ENCODE measurements at places on chromosomes 7 and 10.

- peak; percentile 46 for DNase-seq
Observed at GRCh38 chr7:129950191-129950932, 2.4 kb downstream of the UBE2H start.

DNA sequence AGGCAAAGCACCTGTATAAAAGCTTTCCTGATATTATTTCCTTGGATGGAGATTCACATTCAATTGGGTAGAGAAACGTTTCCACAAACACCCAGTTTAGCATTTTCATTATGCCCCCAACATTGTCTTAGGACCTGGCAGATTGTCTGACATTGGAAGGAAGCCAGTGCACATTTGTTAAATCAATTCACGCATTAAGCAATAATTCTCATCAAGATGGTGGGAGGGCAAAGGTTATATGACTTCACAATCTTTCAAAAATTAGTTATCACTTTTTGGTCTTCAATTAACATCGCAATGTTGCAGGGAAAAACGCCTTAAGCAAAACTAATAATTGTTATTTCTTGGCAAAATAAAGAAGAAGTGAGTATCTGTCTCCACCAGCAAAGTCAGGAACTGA is 16.4 kb downstream of the OPALIN start:
- DNase-seq, result no peak

GRCh38 chr7:139588632-139589031 is 65.1 kb downstream of the CLEC2L start:
- peak; percentile 79 for DNase-seq

DNA sequence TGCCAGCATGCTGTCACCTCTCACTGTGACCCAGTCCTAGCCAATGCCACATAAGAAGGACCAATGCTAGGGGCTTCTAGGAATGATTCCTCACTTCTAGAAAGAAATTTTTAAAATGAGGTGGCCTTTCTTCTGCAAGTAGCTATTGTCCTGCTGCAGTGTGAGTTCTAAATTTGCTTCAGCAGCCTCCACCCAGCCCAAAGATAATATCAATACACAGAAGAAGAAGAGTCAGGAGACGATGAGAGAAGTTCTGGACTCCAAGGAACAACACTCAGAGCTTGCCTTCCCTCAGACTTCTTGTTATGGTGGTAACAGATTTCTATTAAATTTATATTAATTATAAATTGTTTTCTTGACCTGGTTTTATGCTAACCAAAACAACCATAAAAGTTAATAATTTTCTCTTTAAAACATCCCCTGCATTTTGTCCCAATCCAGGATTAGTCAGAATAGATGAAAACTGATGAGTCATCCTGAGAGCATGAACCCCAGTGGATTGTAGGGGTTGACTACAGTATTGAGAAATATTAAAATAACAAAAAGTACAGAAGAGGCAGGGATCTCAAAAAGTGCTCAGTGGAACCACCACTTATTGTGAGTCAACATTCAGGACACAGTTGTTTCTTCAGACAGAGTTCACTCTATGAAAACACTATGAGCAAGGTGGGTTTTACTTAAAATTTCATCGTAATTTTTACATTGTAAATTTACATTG is 29.6 kb upstream of the AKR1C2 start:
- DNase-seq, result peak; percentile 79

GRCh38 chr7:105364684-105365083 is 24.0 kb downstream of the SRPK2 start:
- DNase-seq, result no peak

DNA sequence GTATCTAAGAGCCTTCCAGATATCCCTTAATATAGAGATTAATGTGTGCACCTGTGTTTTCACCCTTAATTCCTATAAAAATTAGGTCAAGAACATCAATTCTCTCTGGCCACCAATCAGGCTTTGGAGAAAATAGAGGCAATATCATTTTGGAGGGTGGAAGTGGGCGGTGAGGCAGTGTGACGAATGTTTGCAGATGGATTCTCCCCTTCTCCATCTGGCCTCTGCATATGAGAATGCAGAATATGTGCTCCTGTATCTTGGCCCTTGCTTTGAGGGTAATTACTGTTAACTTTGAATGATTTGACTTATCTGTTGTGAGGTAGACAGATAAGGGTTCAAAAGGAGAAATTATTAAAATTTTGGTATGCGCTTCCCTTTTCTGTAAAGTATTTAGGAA is 304.0 kb upstream of the NPSR1 start:
- no peak for DNase-seq

GRCh38 chr7:45569290-45569685 is 4.9 kb upstream of the ADCY1 start:
- DNase-seq, result no peak

DNA sequence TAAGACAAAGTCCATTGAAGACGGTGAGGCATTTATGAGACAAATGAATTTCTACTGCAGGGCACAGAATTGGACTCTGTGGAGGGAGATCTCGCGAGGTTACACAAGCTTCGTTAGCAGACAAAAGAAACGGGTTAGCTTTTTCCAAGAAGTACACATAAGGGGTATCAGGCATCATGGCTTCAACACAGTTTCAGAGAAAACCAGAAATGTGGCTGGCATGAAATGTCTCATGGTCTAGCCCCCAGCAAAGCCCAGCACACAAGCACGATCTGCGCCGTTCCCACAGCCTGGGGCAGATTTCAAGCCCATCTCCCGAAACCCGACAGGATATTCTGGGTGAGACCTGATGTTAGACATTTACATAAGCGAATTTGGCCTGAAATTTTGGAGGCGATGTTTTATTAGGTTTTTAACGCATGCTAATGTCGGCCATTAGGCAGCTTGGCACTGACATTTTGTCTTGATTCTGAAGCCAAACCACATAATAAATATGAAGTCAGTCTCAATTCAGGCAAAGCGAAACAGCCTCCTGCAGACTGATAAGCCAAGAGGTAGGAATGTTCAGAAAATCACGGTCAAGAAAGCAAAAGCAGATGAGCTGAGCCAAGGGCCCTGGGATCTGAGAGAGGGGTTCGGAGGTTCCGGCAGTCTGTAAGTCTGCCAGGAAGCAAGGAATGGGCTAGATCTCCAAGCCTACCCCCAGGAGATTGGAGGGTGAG is 240.5 kb downstream of the PRPF18 start:
- DNase-seq, result no peak

DNA sequence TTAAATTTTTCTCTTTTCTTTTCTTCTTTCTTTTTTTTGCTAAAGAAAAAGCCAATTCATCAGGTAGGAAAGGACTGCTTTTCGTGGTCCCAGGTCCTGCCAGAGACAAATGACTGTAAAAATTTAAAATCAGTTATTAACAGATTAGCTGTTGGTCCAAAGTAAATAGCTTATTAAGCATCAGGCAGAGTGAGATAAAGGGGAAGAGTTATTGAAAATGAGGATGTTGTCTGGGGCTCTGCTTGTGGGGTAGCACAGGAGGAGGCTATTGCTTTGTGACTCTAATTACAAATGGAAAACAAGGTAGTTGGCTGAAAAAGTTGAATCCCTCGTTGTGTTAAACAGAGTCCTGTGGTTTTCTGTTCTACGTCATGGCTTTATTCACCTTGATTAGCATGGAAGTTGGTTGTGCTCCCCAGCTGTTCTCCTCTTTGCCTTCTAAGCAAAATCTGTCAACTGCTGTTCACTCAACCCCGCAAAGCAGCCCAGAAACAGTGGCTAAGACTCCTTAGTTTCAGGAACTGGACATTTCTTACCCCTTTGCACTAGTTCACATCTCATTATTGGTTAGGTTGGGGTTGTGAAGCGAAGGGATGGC is 128.9 kb downstream of the SNX10 start:
- no peak for DNase-seq

DNA sequence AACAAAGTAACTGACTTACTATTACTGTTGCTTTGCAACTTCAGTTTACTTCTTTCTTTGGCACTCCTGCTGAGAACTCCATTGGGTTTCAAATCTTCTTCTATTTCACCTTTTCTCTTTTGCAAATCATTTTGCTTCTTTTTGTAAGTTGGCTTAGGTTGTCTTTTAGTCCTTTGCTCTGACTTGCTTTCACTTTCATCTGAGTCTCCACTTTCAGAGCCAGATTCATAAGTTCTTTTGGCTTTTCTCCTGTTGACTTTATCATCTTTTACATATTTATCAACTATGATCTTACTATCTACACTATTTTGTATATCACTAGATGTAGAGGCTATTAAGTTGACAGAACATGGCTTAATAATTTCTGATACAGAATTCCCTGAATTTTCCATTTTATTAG is 73.4 kb downstream of the NRBF2 start:
- DNase-seq, result no peak

- no peak for DNase-seq
Observed at GRCh38 chr10:69456880-69457693, 5.8 kb downstream of the TSPAN15 start.

GRCh38 chr10:59648711-59649201 is 60.9 kb downstream of the SLC16A9 start:
- no peak for DNase-seq

- DNase-seq, result no peak
Observed at GRCh38 chr10:2436933-2437332, 630.4 kb upstream of the PFKP start.

- no peak for DNase-seq
Observed at GRCh38 chr7:23246555-23246954, at the start of gene GPNMB. Gene GPNMB (plus strand): TSS chr7:23246775. CDS start chr7:23246858, 83 bp downstream.
